Activated T-helper 1 cell treated with anti-CD3 and anti-CD28 coated beads, Interleukin-12 subunit alpha, Interleukin-12 subunit beta, Interleukin-2, Interleukin-4 antibody, amounts not matched to agents 30 ng/mL and 10 ng/mL and 1 ng/mL, durations not matched to agents 14 hours and 24 hours and 36 hours (primary cell): ENCODE measurements at places on chromosomes 5 and 9. TPM values are rescaled to one million over a fixed set of nuclear protein-coding genes. Genes with fewer than 3 reads are reported as not detected.

PALM2AKAP2 gene
- total RNA-seq, result 2.2 and 5.5 TPM in 2 replicates

STKLD1 gene
- 0.64 and 1.5 TPM in 2 replicates for total RNA-seq

HTR1A gene
- not detected in 2 replicates for total RNA-seq

OCLN gene
- 0.10 and 0.12 TPM in 2 replicates for total RNA-seq
